ENCODE measurements at places on chromosomes 16 and 17.

DNA sequence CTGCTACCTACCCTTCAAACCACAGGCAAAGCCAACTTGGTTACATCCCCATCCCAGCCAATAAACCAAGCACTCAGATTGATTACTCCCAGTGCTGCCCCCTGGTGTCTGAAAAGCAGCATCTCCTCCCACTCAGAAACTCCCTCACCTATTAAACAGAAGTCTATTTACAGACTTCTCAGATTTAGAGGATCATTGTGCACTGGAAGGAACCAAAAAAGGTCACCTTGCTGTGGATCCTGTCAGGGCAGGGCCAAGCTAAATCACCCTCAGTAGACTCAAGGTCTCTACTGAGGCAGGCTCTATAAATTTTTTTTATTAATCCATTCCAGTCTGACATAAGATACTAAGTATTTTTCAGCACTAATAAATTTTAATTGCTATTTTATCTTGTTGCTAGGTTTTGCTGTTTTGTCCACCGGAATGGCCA lies 17.6 kb downstream of the HIGD1B start:
- peak; percentile 64 for DNase-seq

GRCh38 chr17:74243013-74243755 lies 29.8 kb downstream of the TTYH2 start:
- DNase-seq, result no peak

DNA sequence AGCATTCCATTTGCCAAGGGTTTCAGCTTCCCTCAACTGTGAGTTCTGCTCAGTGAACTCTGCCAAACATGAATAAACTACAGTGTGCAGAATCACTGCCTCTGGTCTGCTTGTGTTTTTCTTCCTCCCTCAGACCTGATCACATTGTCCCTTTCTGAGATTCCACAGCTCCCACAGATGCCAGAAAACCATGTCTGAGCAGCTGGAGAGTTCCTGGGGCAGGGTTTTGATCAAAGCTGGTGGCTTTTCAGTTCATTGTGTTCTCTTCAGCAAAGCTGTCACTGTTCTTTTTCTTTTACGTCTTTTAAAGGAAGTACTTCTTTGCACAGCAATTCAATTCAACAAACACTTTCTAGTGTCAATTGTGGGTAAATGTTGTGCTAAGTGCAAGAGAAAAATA lies 555.8 kb downstream of the RBFOX1 start:
- no peak for DNase-seq

DNA sequence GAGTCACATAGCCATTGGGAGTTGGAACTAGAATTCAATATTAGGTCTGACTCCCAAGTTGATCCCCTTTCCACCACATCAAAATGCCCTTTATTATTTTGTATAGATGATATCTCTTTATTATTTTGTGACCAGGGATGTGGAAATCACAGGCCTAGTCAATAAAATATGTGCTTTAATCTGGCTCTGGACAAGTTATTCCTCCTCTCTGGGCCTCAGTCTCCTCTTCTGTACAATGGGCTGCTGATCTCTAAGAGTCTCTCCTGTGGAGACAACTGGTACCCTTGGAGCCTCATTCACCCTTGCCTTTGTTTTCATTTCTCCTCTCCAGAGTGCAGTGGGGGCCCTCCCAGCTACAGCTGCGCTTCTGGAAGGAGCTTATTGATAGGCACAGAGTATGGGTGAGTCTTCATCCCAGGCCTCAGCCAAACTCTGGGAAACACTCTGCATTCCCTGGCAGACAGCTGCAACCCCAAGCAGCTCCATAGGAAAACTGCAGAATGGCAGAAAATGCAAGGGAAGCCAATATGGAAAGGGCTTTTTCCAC lies 4.3 kb upstream of the ABAT start:
- no peak for DNase-seq

GRCh38 chr16:56814537-56815432 lies 50.2 kb upstream of the SLC12A3 start:
- DNase-seq, result no peak

GRCh38 chr17:46944931-46945330 lies 22.0 kb downstream of the GOSR2 start:
- no peak for DNase-seq

- no peak for DNase-seq
These were observed 265.6 kb downstream of the CDH13 start for GRCh38 chr16:82892324-82892723.

- DNase-seq, result no peak
These were observed 63.2 kb downstream of the ENGASE start for GRCh38 chr17:79137789-79138165.

- no peak for DNase-seq
These were observed 263.5 kb upstream of the AXIN2 start for GRCh38 chr17:65824901-65825300.

- no peak for DNase-seq
These were observed 445.7 kb downstream of the CDH8 start for GRCh38 chr16:61590577-61590976.

DNA sequence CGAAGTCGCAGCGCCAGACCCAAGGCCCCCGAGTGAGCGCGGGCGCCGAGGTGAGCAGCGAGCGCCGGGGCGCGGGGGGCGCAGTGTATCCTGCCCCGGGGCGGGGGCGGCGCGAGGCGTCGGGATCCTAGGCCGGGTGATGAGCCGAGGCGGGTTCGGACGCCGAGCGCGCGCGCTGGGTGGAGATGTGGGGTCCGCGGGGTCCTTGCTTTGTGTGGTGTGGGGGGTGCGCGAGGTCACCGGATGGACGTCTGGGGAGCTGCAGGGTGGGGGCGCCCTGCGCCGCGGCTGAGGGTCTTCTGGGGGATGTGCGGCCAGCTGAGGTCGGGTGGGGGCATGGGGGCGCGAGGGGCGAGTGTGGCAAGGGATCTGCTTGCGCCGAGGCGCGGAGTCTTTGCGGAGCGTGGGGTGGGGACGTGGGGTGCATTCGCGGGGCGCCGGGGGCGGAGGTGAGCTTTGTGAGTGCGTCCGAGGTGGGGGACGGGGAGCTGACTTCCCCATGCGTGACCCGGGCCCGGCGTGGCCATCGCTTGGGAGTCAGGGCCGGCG lies 560 bp downstream of the RAI1 start:
- DNase-seq, result peak; percentile 32

- peak; percentile 28 for DNase-seq
These were observed 1.6 kb downstream of the EIF4A3 start for GRCh38 chr17:80145076-80146075.

- peak; percentile 88 for DNase-seq
These were observed 675 bp downstream of the RNF213 start for GRCh38 chr17:80261159-80261894.

DNA sequence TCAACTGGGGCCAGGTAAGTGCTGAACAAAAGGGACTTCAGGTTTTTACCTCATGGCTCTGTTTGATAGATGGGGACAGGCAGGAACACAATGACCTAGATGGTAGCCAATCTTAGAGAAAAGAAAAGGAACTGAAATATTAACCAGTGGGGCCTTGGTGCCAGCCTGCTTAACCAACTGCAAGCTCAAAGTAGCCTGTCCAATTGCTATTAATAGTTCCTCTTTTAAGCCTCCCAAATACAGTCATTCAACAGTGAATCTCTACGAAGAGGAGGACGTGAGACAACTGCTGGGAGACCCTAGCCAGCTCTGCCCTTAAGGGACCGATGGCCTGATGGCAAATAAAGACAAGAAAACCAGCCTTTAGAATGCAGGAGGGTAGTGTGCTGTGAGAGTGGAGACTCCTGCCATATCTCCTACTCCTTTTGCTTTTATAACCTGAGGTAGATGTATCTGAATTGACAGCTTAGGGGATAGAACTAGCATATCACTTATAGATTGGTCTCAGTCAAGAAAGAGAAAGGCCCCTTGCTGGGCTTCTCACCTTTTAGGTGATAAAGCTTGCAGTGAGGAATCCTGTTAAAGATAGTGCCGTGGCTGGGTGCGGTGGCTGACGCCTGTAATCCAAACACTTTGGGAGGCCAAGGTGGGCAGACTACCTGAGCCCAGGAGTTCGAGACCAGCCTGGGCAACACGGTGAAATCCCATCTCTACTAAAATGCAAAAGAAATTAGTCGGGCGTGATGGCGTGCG lies 28.3 kb downstream of the ARSG start:
- DNase-seq, result no peak

DNA sequence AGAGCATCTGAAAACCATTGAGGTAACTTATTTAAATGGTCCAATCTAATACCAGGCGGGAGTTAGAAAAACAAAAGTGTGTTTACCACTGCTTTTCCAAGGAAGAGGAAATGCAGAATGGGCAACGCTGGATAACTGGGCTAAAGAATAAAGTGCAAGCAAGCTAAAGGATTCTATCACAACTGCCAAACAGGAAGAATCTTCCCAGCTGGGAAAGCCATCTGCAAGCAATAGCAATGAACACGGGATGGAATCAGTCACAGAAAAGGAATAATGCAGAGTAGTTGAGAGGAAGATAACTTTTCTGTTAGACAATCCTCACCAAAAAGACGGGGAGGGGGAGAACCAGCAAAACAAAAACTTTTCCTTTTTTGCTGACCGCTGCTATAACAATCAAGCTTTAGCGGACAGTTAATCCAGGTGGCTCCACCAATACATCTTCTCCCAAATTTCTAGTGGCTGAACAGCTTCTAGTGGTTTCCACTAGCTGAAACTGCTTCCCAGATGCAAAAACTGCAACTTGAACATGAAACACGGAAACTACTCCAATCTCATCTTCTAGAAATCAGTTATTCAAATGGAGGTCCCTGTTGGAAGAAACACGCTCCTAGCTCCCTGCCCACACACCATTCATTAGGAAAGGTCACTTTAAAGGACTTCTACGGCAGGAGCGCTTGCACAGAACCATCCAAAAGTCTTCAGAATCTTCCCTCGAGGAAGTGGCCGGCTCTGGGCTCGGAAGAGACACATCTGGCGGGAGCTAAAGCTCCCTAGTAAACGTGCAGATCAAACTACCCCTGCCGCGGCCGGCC lies 929 bp downstream of the TMEM11 start:
- DNase-seq, result no peak

- DNase-seq, result no peak
These were observed 16.6 kb downstream of the MYO15B start for GRCh38 chr17:75604034-75604695.

DNA sequence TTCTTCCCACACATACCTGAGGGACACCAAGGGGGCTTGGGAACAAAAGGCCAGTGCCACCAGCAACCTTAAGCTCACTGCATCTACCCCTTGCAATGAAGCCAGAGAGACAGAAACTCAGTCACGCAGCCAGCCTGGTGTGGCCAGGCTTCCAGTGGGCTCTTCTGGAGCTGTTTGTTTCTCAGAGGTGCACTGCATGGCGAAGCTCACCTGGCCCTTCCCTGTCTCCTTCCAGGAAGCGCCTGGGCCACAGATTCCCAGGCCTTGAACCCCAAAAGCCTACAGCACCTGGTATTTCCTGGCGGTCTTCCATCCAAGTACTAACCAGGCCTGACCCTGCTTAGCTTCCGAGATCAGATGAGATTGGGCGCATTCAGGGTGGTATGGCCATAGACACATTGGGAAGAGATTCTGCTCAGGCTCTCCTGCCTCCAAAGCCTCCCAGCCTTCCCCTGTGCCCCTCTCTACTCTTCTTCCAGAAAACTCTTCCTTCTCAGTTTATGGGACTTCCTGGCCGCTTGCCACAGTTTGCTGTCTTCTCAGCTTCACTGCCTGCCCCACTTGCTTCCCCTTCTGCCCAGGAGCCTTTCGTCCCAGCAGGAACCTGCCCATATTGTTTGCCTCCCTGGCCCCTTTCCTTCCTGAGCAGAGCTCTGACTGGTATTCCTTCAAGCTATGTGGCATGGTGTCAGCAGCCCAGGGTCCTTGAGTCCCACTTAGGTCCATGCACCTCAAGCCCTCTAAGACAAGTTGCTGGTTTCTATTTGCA lies 1.6 kb downstream of the CISD3 start:
- DNase-seq, result no peak

DNA sequence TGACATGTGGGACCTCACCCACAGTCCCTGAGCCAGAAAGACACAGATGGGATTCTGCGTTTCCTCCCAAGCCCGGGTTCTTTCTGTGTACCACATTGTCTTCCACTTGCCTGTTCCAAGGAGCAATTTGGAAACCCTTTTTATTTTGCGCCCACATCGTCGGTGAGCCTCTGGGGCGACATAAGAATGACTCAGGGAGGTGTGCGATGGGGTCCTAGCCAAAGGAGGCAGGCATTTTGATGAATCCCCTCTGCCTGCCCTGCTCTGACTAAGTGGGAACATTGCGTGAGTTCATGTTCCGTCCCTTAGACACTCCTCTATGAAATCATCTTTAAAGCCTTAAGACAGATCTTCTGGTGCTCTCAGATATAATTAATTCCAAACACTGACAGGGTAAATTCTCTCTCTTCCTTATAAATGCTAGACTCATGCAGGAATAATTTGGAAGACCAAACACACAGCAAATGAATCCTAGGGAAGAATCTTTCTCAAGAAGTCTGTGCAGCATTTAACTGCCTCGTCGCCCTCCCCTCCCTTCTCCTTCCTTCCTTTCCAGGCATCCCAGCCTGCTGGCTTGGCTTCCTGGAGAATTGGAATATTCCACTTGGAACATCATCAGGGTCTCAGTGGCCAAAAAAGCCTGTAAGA lies 52.7 kb upstream of the FOXF1 start:
- DNase-seq, result no peak

DNA sequence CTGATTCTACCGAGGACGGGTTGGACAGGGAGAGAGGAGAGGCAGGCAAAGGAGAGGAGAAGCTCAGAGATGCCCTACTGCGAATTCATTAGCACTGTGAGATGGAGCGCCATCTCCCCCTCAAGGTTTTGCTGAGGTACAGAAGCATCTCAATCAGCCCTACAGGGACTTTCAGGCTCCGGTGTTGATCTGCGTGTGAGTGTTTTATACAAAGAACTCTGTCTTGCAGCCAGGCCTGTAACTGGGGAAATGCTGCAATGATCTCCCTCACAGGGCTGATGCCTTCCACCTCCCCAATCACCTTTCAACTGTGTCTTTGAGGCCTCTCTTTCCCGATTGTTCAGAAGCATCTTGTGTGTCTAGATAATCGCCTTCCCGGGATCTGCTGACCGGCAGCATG lies 74.8 kb downstream of the IRX6 start:
- DNase-seq, result no peak

DNA sequence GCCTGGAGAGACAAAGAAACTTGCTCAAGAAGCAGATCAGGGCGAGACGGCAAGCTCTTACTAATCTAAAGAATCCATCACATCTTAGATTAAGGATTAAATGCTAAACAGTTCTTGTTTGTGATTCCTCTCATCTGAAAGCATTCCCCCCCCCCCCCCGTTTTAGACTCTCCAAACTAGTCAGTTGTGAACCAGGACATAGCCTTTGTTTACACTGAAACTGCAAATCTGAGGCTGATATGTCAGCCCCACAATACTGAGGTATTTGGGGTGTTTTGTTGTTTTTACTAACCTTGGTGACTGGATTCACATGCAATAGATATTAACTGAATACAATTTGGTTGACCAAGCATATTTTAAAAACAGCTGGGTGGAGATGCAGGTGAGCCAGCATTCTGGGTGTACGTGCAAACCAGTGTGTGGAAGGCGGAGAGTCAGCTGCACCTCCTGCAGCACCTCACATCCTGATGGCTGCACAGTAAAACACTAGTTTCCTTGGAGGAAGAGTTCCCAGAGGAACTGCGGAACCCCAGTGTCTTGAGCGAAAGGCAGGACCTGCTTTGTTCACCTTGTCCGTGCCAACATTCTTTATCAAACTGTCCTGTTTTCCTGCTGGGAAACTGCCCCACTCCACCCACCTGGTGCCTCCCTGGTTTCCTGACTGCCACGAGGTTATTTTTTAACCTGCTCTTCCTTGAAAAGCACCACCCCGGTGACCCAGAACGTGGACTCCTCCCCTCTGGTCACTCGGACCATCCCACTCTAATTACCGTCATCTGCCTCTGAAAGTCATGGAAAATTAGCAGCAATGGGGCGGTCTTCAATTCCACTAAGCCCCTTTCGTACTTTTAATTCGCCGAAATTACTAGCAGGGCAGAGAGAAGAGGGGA lies 1.2 kb upstream of the YPEL2 start:
- no peak for DNase-seq

Measured in CD4-positive, alpha-beta T cell treated with Interferon alpha-2 for 1 hour (primary cell).